ENCODE measurements at places on chromosomes 16 and 17. TPM values are rescaled to one million over a fixed set of nuclear protein-coding genes. Genes with fewer than 3 reads are reported as not detected.
A peak's percentile ranks its signal among the peaks of the same experiment; 100 is the strongest.

DNA sequence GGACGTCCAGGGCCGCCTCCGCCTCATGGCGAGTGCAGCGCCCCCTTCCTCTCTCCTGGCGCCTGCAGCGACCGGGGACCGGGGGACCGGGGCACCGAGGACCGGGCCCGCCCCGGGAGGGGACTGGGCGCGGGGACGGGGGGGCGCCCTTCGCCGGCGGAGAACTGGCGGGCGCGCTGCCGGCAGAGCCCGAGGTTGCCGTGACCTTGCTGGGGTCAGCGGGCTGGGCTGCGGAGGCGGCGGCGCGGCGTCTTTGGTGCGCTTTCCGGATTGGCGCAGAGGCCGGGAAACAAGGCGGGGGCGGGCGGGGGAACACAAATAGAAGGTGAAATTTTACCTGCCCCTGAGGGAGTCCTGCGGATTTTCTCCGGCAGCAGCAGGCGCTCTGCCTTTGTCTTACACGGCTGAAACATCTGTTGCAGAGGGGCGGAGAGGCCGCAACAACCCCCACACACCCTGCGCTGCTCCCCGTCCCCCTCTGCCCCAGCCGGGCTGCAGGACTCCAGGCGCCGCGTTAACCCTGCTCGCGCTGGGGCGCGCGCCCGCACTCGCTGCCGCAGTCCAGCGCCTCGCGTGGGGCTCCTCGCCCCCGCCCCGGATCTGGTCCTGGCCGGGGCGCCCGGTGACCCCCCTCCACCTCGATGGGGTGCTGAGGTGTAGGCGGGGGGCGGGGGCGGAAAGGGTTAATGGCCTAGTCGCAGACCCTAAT is 53.5 kb downstream of the SREBF1 start:
- DNase-seq, result peak; percentile 55

DNA sequence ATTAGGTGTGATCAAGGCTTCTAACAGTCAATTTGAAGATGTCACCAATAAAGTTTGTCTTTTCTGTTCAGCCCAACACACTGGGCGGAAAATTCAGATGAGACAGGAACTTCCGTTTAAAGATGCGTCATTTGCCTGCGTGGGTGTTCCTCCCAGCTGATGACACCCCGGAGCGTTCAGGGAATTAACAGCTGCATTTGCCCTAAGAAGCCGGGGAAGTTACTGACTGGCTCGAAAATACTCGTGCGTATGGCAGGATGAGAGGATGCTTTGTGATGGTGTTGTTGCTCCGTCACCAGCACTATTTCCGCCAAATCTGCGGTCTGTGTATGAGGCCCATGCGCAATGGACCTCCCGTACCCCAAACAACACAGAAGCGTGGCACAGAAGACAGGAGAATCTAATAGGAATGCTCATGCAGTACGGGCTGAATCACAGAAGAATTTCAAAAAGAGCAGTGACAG is 11.9 kb upstream of the PVALEF start:
- no peak for DNase-seq

DNA sequence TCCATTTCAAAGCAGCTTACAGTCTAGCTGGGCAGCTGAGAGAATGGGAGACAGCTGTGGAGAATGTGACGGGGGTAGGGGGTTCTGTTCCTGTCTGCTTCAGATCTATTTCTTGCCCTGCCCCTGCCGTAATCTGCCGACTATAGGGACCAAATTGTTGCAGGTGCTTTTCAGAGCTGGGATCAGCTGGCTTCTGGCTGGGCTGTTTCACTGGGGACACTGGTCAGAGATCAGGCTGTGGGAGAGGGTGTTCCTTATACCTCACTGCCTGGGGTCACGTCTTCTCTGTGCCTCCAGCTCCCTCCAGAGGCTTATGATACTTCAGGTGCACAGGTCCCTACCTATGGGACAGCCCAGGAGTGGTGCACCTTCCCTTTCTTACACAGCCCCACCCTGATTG is 514.9 kb upstream of the GOT2 start:
- no peak for DNase-seq

HS3ST3A1 gene
- total RNA-seq, result 1.5 TPM

DNA sequence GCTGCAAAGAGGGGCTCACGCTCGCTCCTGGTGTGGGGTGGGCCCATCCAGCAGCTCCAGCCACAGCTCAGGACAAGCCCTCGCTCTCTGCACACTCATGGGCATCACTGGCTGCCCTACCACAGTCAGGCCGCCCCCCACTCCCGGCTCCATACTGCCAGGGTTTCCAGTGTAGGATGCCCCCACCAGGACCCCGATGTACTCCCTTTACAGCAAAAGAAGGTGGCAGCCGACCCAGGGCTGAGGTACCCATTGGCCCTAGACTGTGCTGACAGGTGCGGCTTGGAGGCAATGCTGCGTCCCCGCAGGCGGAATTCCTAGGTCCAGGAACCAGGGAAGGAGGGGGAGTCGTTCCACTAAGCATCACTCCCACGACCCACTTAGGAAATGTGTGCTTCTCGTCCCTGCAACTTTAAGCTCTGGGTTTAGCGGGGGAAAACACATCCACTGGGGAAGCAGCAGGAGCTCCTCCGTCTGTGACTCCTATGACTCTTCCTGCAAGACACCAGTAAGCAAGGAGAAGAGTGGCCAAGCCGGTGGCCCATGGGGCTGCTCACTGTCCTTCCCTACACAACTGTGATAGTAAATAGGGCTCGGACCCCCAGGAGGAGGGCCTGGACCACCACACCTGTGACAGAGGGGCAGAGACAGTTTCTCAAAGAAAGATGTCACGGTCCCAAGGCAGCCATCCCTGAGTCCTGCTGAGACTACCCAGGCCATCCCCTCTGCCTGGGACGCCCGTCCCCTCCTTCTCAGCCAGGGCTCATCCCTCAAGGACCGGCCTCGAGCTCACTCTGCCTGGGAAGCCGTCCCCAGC is 13.1 kb downstream of the CORO7 start:
- no peak for DNase-seq

AGRP gene
- total RNA-seq, result not detected

ASPSCR1 gene
- total RNA-seq, result 32.0 TPM
